Natural killer cell treated with Interleukin-12 subunit alpha and Interleukin-12 subunit beta and Interleukin-15 and Interleukin-18, amount 100 ng/mL, for 72 hours (primary cell): ENCODE measurements at places on chromosomes 6 and 20.

GRCh38 chr6:158048589-158048988, 66.9 kb downstream of the SYNJ2 start:
- DNase-seq = no peak

DNA sequence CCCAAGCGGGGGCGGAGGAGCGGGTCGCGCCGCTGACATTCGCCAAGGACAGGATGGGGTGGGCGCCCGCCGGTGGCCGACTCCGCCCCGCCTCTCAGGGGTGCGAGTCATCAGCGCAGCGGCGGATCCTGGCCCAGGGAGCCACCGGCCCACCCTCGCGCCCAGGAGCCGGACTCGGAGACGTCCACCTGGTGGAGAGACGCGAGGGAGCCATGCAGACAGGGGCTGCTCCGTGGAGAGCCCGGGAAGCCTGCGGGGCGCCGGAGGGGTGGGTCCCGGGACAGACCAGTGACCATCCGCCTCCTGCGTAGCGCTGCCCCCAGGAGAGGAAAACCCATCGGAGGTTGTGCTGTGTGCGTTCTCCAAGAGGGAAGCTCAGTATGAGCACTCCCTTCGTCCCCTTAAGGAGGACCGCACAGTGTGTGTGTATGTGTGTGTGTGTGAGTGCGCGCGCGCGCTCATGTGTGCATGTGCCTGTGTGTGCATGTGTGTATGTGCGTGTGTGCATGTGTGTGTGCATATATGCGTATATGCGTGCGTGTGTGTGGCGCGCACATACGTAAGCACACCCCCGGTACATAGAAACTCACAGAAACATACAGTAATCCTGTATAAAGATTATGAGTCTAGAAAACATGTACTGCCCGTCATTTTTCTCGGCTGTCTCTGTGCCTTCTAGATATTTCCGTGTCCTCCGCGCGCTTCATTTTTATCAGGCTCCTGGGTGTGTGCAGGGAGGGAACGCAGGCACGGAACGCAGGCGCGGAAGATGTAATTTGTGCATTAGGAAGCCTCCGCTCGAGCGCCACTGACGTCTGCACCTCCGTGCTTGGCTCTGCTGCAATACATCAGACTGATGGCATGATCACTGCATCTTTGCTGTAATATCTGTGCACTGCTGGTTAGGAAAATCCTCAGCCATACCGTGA, 158.9 kb downstream of the TBXT start:
- no peak for DNase-seq

GRCh38 chr6:133854364-133855275, 34.3 kb upstream of the TCF21 start:
- no peak for DNase-seq

DNA sequence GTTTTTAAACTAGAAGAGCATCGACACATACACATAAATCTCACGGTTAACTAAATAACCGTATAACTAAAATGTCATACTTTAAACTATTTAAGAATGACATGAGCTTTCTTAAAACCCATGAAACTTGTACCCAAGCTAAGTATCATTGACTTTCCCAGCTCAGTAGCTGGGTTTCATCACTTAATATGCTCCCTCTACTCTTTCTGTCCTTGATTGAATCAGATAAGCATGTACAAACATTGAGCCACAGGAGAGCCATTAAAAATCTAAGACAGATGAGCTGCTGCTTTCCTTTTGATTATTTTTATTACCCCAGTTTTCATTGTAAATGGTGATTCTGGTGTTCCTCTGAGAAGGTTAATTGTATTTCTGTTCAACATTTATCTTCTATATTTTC, 115.8 kb downstream of the FOXO3 start:
- DNase-seq = no peak

DNA sequence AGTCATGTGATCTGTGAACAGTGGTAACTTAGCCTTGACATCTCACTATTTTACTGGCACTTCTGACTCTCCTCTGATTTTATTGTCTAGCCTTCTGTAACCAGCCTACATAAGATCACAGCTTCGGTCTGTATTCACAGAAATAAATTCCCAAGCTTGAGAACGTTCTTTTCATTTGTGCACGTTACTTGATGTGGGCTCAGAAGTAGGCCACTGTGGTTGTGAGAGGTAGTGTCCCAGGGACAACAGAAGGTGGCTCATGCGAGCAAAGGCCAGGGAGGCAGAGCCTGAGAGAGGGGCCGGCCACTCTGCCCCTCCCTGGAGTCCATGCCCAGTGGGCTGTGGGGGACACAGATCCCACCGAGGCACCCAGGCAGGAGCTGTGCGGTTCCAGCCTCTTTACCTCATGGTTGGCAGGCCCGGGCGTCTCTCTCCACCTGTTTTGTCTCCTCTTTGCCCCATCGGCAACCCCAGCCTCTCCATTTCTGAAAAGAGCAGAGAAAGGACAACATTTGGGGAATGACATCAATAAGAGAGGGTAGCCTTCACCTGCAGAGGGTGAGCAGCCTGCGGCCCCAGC, 207.5 kb upstream of the CST7 start:
- DNase-seq = no peak

DNA sequence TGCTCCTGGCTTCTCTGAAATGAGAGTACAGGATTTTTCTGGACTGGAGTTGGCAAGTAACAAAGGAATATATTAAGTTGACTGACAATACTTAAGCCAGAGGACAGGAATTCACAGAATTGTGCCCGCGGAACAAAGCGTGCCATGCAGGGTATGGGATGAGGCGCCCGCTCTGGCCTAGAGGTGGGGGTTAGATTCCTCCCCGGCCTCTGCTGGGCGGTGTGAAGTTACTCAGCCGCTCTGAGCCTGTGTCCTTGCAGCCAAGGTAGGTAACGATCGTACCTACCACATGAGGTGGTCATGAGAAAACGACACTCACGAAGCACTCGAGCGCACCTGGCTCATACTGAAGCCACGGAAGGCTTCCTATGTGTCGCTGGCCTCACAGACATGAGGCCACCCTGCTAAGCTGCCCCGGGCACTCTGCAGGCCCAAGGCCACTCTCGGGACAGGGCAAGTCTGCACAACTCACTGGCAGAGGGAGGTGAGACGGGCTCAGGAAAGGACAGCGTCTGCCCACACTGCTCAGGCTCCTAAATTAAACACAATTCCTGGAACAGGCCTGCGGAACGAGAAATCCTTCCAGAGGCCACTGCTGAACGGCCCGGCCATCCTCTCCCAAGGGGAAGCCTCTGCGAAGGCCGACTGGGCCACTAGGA, 70.8 kb downstream of the PSMG4 start:
- no peak for DNase-seq

- DNase-seq = no peak
Observed at GRCh38 chr6:82006027-82006738, 241.4 kb downstream of the IBTK start.

DNA sequence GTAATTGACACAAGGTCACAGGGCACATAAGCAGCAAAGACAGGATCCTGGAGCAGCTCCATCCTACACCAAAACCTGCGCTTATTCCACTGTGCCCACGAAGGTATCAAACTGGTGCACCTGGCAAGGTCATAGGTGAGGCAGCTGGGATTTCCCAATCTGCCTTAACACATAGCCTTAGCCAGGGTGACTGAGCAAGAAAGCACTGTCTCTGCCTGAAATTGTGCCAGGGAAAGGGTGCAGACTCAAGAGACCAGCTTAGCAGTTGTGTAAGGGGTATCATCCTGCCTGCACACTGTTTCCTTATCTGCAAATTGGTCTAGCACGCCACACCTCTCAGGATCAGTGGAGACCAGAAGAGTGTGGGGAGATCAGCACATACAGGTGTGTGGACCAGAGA, 82.8 kb downstream of the MAFB start:
- DNase-seq = no peak

DNA sequence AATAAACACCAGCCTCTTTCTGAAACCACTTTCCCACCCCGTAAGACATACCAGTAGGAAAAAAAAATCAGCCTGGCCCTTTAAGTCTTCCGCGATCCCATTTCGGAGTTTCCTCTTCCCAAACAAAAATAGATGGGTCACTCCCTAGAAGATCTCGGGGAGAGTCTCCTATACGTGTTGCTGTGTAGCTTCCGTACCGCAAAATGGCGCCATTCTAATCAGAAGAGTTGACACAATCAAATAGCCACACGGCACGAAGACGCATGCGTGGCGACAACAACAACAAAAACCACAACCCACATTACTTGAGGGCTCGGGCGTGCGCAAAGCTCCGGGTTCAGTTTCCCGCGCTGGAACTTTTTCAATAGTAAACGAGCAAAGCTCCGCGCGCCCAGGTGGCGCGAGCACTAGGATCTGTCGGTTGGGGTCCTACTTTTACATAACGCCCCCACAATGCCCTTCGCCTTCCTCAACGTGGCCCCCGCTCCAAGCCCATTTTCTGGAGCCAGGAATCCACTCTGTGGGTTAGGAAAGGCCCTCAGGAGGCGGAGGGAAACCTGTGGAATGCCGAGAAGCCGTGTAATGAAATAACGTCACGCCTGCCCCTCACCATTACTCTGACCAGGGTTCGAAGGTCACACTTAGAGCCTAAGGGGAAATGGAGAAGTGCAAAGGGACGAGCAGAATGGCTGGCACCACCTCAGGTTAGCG, at the start of gene GPANK1:
GPANK1 (minus strand) TSS at position 208 of the 711 bp plus-strand sequence. CDS start 519 bp downstream, outside the sequence.
- DNase-seq = peak; percentile 92

DNA sequence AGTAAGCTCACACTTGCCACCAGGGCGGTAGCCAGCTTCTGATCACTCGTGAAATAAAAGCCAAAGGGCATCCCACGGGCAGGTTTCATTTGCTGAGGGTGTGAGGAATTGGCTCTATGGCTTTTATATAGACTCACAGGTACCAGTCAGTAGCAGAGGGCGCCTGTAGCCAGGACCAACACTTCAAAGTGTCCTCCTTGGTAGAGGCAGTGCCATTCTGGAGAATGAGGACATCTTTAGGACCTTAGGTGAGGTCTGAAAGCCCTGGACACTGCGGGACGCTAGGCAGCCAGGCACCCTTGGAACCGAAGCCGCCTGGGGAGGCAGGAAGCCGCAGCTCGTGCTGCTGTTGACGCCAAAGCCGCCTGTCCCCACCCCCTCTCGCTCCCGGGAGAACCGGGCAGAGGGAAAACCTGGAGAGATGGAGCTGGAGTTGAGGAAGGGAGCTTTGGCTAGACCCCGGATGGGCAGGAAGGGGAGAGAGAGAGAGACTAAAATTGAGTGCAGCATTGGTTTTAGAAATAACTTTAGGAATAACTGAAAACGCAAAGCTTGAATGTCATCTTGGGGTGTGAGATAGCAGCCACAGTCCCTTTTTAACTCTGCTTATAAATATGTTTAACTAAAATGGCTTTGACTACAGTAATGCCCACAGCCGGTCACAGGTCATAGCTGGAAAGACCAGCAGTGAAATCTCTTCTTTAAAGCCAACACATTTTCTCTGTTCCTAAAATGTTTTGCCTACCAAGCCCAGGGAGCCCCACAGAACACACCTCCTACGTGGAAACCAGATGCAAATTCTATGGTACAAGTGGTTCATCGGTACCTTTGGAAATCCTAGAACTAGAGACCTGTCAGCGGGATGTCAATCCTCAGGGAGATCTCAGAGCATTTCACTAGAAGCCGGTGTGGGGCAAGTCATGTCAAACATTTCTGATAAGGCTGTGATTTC, 128.5 kb upstream of the CDYL start:
- DNase-seq = no peak

DNA sequence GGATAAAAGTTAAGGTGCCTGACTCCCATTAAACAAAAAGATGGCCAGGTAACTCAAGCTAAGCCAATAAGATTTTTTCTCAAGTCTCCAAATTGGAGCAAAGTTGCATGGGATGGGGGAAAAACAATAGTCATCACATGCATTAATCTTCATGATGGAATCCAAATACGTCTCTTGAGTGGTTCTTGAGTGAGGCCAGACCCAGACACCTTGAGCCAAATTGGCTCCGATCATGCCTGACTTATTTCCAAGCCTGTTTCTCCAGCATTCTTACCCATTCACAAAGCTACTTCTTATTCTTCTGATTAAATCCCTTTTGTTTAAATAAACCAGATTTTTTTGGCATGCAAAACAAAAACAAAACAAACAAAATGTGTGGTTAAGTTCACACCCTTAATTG, 420.3 kb upstream of the NRSN1 start:
- DNase-seq = no peak

- no peak for DNase-seq
Observed at GRCh38 chr6:100886076-100886475, 4.9 kb upstream of the ASCC3 start.

- DNase-seq = no peak
Observed at GRCh38 chr6:106185615-106186014, 99.5 kb downstream of the PRDM1 start.

- no peak for DNase-seq
Observed at GRCh38 chr6:152463164-152463563, 174.0 kb downstream of the SYNE1 start.

DNA sequence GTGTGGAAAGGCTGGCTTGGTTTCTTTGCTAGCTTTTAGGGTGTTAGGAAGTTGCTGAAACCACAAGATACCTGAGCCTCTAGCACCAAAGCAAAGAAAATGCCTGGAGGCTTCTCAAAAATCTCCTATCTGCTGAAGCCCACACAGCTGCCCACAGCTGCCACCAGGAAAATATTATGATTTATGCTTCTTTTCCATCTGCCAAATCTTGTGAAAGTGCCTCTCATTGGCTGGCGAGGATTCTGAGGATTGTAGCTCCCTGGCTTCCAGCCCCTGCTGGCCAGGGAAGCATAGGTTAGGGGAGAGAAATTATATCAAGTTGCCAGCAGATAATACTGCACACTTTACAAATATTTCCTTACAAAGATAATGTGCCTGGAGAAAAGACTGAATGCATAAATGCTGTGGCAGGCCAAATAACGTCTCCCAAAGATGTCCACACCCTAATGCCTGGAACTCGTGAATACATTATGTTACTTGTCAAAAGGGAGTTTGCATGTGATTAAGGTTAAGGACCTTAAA, 98.4 kb downstream of the MRPL14 start:
- no peak for DNase-seq

DNA sequence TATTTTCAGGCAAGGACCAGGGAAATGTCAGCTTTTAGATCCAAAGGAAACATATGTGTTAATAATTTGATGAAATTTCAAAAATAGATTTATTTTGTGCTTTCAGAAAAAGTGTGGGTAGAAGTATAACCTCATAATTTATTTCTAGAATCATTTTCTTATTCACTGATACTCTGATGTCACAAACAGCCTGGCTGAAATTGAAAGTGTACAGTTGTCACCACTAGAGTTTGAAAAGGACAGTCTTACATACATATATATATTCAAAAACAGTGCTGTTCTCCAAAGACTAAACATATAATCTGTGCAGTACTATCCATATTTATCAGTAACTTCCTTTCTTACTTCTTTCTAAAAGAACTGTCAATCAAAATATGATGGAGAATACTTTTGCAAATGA, 254.4 kb upstream of the KCNQ5 start:
- no peak for DNase-seq
